ENCODE measurements at places on chromosomes 12 and 14. TPM values are rescaled to one million over a fixed set of nuclear protein-coding genes. Genes with fewer than 3 reads are reported as not detected.
A peak's percentile ranks its signal among the peaks of the same experiment; 100 is the strongest.

SNX6 gene
- total RNA-seq, result 97.3 TPM

DNA sequence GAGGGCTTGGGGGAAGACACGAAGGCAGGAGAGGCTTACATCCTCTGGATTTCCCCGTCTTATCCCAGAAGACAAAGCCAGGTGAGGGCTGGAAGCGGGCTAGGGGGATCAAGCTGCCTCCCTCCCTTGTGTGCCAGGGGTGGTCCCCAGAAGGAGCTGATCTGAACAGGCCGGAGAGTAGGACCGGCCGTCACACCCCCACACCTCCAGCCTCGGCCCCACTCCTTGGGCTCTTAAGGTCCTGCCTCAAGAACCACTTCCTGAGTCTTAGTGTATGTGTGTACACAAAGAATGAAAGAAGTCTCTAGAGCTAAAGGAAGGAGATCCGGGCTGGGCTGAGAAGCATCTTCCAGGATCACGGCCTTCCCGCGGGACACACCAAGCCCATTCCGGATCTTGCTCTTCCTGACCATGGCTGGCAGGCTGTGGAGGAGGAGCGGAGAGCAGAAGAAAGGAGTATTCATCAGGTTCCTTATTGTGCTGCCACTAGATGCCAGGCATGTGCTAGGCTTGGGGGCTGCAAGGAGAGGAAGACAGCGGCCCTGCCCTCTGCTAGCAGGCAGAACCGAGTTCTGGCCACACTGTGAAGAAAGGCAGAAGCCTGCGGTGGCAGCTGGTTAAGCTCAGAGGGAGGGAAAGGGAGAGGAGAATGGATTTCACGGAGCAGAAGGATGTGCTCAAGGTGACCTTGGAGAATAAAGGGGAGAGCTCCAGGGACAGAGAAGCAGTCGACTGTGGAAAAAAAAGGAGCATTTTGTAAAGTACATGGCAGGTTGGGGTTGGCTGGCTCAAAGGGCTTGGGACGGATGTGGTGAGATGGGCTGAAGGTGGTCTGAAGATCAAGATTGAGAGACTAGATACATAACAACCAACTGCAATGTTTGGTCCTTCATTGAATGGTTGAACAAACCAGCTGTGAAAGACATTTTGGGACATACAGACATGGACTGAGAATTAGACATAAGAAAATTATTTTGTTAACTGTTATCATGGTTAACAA, 1.3 kb upstream of the CD63 start:
- DNase-seq, result no peak

NAV3 gene
- 1.6 TPM for total RNA-seq

GRCh38 chr12:70290116-70290515, 46.9 kb downstream of the CNOT2 start:
- no peak for DNase-seq

DNA sequence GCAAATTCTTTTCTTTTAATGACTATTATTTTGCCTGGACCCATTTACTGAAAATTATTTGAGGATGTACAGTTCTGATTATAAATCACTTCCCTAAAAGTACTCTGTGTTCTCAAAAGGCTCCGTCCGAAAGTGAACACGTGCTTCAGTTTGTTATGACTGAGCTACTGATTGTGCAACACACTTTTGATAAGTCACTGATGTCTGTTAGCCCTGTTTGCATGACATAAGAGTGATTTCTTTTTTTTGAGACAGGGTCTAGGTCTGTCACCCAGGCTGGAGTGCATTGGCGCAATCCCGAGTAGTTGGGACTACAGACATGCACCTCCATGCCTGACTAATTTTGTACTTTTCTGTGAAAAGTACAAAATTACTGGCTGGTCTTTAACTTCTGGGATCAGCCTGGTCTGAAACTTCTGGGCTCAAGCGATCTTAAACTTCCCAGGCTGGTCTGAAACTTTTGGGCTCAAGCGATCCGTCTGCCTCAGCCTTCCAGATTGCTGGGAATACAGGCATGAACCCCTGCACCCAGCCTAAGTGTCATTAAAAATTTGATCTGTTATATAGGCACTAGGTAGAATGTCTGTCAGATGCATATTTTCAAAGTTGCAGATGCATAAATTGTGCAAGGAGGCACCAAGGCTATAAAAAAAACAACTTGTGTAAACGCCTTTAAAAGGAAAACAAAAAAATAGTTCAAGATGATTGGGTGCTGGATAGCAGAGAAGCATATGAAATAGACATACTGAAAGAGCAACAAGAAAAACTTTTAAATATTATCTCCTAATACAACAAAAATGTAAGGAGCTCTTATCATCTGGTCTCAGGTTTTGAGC, 111.5 kb downstream of the SRGAP1 start:
- DNase-seq, result peak; percentile 64

- DNase-seq, result no peak
Observed at GRCh38 chr14:39442293-39442692, 10.1 kb upstream of the FBXO33 start.

RNF212B gene
- total RNA-seq, result not detected

PAH gene
- total RNA-seq, result not detected

SLC10A1 gene
- not detected for total RNA-seq
